ENCODE measurements at places on chromosomes 3 and 15.

GRCh38 chr3:22933051-22933840 is 269.9 kb upstream of the UBE2E2 start:
- DNase-seq: no peak

DNA sequence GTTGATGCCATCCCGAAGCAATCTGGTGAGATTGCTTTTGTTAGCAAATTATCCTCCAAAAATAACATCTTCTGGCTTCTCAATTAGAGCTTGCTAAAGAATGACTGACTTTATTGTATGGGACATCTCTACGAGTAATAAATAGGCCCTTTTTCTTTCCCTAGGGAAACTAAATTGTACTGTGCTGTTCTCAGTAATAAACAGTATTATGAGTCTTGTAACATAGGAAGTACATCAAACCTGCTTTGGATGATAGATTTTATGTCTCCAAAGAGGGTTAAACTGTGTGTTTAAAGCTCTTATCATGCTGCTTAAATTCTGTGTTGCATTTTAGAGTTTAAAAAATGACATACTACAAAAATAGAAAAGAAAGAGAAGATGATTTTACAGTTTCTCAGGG is 153.4 kb upstream of the THRB start:
- DNase-seq: no peak

- no peak for DNase-seq
Measured at GRCh38 chr3:118754406-118755252, 280.0 kb downstream of the IGSF11 start.

DNA sequence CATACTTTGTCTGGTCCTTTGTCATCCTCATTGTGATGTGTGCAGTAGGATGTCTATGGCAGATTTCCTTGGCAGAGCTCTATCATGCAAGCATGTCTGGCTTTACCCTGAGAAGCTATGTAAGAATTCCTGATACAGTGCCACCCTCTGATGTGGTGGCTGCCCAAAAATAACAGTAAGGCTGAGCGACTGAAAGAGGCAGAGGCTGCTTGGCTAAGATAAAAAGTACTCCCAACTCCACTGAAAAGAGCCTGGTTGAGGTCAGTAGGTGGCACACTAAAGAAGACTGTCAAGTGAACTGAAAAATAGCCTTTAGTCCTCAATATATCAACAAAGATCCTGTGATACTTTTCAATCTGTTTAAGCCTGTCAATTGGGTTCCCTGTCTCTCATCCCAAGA is 31.7 kb downstream of the BTLA start:
- no peak for DNase-seq

DNA sequence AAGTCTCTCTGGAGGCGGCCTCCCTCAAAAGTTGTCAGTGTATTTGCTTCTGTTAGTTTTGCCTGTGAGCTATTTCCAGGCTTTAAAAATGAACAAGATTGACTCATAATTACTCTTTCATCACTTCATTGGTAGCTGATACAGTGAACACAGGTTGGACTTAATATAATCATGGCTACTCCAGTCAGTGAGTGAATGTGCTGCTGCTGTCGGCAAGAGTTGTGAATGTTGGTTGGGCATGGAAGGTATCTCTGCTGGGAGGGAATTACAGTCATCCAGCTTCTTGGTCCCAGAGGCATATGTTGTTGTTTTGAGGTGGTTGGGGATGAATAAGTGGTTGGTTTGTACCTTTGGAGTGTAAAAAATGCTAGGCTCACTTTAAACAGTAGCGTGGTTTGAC is 11.5 kb downstream of the TCF12 start:
- DNase-seq: no peak

GRCh38 chr3:145776782-145777408 is 384.1 kb downstream of the PLOD2 start:
- DNase-seq: no peak

GRCh38 chr3:127794402-127794801 is 27.9 kb downstream of the MGLL start:
- no peak for DNase-seq

GRCh38 chr3:144003051-144003450 is 31.4 kb downstream of the DIPK2A start:
- no peak for DNase-seq

GRCh38 chr15:53987480-53987879 is 9.2 kb downstream of the UNC13C start:
- no peak for DNase-seq

GRCh38 chr3:65174713-65175112 is 486.9 kb upstream of the ADAMTS9 start:
- DNase-seq: no peak

GRCh38 chr3:9861201-9861600 is 17.4 kb upstream of the RPUSD3 start:
- DNase-seq: no peak

DNA sequence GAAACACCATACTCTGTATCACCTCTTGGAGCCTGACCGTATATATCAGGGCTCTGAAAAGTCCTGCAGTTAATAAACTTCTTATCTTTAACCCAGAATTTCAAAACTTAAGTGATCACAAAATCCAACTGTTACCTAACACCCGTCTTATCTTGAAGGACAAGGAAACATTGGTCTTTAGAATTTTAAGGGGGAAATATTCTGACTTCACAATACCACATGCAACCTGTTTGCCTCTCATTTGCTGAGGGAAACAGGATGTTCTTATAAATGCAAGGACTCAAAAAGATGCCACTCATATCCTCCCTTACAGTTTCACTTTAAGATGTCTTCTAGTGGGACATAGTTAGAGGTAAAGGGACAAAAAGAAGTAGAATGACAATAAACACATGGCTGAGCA is 67.9 kb downstream of the CRTC3 start:
- no peak for DNase-seq

- no peak for DNase-seq
Measured at GRCh38 chr3:81723732-81724313, 37.6 kb downstream of the GBE1 start.

GRCh38 chr3:138477120-138477519 is 42.7 kb downstream of the ESYT3 start:
- no peak for DNase-seq

- DNase-seq: no peak
Measured at GRCh38 chr3:123652342-123652984, 67.6 kb upstream of the HACD2 start.

- no peak for DNase-seq
Measured at GRCh38 chr15:39574427-39574826, 6.5 kb upstream of the THBS1 start.

GRCh38 chr3:13233487-13234485 is 160.6 kb upstream of the IQSEC1 start:
- no peak for DNase-seq

- no peak for DNase-seq
Measured at GRCh38 chr3:193330555-193331204, 47.9 kb downstream of the ATP13A5 start.

DNA sequence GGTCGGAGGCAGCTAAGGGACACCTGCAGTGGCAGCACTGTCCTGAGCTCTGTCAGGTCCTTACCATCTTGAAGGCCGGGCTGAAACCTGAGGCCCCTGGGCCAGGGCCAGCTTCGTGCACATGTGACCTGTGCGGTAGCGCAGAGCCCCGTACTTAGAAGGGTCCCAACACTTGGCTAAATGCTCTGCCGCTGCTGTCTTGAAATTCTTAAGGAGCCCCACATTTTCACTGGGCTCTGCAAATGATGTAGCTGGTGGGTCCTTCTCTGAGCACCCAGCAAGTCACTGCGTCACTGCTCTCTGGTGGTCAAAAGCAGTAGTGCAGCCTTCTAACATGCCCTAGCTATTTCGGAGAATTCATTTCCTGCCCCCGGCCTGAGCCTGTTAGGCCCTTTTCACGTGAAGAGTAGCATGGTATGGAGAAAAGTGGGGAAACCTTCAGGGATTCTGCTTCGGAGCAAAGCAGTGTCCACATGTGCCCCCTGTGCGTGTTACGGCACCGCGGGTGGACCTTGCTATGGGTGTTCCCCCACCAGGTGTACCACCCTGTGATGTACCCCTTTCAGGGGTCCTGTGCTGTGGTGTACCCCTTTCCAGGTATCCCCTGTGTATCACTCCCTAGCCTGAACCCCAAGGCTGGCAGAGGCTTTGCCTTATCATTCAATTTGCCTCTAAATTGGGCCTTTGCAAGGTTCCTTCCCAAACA is 79.7 kb downstream of the TMEM266 start:
- DNase-seq: peak; percentile 61

DNA sequence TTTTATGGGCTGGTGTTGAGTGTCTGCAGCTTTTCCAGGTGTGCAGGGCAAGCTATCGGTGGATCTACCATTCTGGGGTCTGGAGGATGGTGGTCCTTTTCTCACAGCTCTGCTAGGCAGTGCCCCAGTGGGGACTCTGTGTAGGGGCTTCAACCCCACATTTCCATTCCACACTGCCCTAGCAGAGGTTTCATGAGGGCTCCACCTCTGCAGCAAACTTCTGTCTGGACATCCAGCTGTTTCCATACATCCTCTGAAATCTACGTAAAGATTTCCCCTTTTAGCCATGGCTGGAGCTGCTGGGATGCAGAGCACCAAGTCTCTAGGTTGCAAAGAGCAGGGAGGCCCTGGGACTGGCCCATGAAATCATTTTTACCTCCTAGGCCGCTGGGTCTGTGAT is 11.6 kb downstream of the RFX7 start:
- no peak for DNase-seq

GRCh38 chr3:191997579-191998268 is 536.8 kb downstream of the PYDC2 start:
- no peak for DNase-seq

- DNase-seq: no peak
Measured at GRCh38 chr15:71219645-71220044, 104.4 kb downstream of the THSD4 start.

- DNase-seq: no peak
Measured at GRCh38 chr3:156678197-156678596, 3.8 kb downstream of the TIPARP start.

DNA sequence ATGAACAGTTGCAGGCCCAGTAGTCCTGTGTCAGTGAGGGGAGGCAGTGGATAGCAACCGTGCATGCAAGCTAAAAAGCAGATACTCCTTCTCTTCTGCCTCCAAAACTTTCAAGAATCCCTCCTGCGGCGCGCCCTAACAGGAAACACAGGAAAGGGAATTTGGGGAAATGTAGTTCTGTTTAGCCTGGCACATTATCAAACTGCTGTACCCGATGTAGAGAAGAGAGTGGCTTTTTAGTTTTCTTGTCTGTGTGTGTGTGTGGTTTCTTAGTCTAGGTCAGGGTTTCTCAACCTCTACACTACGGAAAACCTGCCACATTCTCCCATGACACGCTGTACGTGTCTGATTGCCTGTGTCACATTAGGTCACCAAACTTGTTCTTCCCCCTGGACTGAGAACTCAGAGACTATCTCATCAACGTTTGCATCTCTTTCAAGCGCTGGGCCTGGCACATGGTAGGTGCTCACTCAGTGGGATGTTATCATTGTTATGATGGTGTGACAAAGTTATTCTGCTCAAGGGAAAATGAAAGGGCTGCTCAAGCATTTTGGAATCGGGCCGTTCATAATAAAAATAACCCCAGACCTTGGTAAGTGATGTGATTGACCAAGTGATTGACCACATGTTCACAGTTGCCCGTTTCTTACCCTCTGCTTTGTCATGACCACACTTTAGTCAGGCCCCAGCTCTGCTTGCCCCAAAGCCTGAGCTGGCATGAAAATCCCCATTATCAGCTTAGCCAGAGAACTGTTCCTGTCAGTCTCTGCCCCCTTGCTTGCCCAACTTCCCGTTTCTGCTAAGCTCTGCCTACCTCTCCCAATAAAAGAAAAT is 33.2 kb downstream of the TM4SF4 start:
- DNase-seq: no peak

DNA sequence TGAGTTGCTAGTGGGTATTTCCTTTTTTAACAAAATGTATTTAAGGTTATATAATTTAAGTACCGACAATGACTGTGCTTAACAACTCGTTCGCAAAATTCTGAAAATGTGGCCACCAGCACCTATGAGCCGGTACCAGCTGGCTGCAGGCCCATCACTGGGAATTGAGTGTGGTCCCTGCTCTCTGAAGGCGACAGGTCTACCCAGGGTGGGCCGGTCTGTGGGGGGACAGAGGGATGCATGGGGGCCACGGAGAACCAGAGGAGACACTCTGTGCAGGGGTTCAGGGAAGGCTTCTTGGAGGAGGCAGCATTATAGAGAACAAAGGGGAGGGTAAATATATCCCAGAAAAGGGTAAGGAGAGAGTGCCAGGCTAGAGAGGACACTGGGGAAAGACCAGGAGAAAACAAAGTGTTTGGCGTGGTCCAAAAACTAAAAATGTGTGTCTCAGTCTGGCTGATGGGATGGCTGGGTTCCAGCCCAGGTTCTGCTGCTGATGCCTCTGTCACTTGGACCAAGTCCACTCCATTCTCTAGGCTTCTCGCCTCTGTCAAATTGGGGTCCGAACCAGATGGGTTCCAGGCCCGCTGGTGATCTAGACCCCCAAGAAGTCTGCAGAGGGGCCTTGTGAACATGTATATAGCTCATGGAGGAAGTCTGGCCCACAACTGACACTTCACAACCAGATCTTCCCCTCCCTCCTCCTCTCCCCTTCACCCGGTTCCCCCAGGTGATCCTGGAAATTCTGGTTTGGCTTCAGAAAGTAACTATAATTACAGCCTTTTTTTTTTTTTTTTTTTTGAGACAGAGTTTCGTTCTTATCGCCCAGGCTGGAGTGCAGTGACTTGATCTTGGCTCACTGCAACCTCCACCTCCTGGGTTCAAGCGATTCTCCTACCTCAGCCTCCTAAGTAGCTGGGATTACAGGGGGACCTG is 10.7 kb upstream of the CYP11A1 start:
- DNase-seq: no peak

DNA sequence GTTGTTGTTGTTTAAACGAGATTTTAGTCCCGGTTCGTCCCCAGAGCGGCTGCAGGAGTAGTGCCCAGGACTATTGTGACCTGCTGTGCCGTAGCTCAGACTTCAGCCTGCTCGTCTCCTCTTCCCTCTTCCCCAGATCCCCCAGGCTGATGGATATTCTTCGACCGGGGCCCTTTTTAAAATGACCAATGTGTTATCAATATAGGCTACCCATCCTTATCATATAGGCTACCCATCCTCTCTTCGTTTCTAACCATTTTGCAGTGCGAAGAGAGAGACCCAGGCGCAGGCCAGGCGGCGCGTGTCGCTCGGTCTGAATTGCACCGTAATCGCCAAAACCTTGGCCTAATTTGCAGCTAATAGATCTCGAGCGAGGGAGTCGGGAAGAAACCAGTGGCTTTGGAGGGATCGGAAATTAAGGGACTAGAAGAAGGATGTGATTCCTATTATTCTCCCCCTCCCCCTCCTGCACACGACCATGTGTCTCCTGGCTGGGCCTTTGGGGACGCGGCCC is 23.0 kb downstream of the NR2F2 start:
- no peak for DNase-seq

DNA sequence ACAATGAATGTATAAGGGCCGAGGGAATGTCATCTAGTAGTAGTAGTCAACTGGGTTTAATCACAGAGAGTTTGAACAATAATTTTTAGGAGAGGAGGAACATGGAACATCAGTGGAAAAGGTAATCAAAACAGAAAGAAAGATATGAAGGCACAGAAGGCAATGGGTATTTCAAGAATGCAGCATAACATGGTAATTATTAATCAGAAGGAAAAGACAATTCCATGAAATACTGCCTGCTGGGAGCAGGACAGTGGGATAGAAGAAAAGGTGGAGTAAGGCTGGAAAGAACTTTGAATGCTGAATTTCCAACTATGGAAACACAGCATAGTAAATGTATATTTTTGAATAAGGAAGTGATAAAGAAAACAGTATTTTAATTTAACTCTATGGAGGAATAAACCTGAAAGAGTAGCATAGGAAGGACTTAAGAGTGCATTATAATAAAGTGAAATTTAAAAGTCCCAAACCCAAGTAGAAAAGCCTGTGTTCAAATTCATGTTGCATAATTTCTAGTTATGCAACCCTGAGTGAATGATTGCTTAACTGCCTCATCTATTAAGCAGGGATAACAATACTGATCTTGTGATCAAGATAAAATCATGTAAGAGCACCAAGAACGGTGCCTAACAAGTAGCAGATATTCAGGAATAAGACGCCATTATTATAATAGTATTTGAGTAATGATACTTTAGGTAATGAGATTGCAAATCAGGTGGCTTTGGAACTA is 357.7 kb downstream of the TBC1D5 start:
- no peak for DNase-seq

All from activated CD4-positive, alpha-beta T cell treated with anti-CD3 and anti-CD28 coated beads, Interleukin-2, amount 50 U/mL, for 24 hours (primary cell).